Ascending aorta (tissue), 2 donors: ENCODE measurements at places on chromosomes 5 and 9.

DNA sequence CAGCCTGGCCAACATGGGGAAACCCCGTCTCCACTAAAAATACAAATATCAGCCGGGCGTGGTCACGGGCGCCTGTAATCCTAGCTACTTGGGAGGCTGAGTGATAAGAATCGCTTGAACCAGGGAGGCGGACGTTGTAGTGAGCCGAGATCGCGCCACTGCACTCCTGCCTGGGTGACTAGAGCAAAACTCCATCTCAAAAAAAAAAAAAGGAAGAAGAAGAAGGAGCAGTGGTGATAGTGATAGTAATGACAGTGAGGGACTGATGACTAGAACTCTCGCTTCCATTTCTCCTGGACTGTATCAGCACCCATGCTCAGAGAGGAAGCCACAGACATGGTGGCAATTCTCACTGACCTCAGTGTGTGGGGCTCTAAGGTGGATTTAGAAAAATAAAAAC, 52.6 kb upstream of the CLINT1 start:
- no peak for DNase-seq

DNA sequence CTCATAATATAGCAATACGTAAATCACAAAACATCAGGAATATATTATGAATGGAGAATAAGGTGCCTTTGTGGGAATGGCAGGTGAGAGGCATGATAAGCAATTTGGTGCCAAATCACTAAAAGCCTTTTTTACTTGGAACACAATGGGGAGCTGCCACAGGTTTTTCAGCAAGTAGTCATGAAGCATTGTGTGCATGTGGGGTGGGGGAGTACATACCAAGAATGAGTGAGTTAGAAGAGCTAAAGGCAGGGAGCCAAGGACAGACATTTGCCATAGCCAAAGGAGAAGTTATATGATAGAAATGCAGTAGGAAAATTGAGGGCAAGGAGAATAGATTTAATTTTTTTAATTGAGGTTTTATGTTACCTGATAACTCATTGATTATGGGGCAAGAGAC, 445.0 kb upstream of the SMC2 start:
- no peak for DNase-seq

DNA sequence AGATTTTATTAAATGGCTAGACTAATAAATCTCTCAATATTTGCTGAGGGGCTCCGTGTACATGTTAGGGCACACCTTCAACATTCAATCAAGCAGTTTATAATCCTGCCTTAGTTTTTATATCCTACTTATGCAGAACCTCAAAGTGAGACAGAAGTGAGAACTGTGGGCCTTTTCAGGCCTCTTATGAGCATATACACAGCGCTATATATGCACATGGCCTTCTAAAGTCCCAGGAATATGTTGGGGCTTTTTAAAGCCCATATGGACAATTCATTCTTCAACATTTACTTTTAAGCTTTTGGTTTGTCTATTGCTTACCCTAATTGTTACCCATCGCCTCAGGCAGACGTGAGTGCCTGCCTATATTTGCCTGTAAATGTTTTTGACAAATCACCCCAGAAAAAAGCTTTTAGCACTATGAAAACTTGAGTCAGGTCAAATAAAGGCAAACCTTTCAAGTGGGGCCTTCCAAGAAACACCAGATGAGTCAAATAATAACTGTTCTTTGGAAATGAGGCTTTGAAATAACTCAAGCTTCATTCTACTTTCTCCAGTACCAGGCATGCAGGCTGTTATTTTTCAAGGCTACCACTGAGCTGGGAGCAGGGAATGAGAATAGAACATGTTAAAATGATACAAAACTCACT, 58.2 kb downstream of the ESM1 start:
- no peak for DNase-seq

DNA sequence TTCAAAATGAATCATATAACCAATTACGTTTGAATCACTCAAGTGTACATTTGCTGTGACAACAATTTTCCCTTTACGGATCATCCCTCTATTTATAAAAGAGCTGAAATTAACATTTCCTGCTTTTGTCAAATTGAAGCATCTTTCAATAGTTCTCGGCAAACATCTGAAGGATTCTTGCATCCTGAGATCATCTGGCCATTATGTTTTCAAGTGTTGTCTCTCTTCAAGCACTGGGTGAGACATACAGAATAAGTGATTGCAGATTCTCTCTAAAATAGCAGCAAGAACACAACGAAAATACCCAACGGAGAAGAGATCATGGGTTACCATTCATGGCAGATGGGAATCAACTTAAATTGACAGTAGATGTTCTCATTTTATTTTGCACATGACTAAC, 283.4 kb upstream of the GRAMD2B start:
- DNase-seq, result no peak

DNA sequence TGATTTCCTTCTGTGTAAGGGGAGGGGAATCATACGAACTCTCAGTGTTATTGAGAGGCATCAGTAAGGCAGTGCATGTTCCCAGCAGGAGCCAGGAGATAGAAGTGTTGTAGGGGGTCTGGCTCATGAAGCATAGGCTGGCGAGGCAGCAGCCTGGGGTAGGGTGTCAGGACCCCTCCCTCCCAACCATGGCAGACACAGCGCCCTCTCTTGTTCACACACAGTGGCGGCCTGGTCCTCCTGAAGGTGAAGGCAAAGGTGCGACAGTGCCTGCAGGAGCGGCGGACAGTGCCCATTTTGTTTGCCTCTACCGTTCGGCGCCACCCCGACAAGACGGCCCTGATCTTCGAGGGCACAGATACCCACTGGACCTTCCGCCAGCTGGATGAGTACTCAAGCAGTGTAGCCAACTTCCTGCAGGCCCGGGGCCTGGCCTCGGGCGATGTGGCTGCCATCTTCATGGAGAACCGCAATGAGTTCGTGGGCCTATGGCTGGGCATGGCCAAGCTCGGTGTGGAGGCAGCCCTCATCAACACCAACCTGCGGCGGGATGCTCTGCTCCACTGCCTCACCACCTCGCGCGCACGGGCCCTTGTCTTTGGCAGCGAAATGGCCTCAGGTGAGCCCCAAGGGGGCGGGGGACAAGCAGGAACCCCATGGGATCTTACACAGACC, 4.7 kb downstream of the SLC27A4 start:
- no peak for DNase-seq

DNA sequence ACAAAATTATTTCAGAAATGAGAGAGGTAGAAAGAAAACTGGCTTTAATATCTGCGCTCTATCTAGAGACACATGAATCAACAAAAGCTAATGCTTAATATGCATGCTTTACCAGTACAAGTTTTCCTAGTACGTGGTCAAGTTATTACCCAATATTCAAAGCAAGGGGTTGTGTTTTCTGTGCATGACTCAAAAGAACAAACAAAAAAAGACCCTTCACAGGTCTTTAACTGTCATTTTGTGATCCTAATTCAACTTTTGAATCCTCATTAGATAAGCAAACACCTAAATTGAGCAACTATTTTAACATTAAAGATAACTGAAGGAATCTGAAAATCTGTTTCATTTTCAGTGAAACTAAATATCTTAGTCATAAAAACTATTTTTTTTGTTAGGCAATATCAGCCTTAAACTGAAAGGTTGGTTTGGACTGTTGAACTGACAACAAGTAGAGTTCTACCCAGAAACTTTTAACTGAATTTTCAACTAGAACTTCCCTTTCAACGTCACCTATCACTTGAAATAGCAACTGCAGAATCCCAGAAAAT, 12.5 kb downstream of the ST8SIA4 start:
- no peak for DNase-seq

DNA sequence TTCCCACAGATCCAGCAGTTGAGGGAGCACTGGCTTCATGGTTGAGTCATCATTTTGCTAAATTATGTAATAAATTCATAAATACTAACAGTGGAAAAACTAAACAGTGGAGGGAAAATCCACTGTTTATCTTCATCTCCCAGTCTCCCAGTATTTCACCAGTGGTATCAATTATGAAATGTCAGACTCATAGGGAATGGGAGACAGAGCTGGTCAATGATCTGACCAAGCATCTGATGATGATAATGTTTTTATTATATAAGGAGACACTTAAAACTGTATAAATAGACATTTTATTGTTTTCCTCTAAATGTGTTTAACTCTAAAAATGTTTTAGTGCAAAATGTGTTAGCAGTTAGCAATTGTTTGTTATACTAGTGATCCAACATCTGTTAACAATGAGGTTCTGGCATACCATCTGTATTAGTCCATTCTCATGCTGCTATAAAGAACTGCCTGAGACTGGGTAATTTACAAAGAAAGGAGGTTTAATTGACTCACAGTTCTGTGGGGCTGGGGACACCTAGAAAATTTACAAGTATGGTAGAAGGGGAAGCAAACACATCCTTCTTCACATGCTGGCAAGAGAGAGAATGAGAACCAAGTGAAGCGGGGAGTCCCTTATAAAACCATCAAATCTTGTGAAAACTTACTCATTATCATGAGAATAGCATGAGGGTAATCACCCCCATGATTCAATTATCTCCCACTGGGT, 11.8 kb upstream of the REEP5 start:
- no peak for DNase-seq

GRCh38 chr5:176400382-176401156, 12.0 kb downstream of the HIGD2A start:
- DNase-seq, result no peak
